ENCODE measurements at places on chromosomes 5 and 9.

GRCh38 chr9:91119679-91120078 lies 242.0 kb downstream of the AUH start:
- DNase-seq: peak; percentile 79

DNA sequence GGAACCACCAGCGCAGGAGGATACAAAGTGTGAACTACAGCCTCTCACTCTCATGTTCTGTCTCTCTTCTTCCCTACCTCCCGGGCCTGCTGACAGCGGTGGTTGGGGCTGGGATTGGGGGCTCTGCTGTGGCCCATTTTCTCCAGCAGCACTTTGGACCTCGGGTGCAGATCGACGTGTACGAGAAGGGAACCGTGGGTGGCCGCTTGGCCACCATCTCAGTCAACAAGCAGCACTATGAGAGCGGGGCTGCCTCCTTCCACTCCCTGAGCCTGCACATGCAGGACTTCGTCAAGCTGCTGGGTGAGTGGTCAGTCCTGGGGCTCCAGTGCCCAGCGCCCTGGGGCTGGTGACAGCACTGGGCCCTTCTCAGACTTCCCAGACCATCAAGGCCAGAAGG lies 4.7 kb downstream of the PCYOX1L start:
- DNase-seq: no peak

DNA sequence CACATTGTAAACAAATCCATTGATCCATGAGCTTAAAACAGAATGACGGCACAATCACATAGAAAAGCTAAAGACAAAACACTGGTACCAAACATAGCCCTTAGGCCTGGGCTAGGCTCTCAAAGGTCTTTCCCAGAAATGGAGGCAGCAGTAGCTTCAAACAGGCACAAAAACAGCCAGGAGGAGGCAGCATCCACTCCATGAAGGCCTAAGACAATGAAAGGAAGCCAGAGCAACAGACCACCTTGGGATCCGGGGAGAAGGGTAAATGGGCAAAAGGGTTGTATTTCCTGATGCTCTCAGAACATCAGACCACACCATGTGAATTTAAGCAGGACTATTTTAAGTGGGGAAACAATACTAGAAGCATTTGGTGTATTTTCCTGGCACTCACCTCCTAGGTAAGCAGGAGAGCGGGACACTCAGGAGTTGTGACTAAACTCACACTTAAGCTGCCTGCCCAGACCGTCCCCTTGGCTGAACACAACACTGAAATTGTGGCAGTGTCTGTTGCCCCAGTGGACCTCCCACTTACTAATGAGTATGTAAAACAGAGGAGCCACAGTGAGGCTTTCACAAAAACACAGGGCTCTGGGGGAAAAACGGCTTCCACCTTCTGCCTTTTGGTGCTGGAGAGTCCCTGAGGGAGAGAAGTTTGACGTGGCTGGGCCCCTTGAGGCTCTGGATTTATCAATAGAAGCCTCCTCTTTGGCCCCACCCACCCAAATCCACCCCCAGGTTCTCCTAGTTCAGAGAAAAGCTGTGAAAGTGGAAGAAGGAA lies 11.9 kb downstream of the GNPDA1 start:
- DNase-seq: no peak

DNA sequence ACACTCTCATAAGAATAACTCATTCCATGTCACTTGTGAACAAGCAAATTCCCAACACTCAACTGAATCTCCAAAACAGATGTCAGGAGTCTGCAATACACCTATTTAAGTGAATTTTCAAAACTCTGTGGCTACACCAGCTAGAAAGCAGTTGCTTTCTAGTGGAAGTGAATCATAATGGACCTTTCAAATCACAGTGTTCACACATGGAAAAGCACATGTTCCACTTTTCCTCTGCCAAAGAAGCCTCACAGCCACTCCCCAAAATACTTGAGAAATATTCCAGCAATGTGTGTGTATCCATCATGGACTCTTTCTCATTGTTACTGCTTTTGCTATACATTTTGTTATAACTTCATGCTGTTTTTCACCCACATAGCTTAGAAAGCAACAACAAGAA lies 17.4 kb downstream of the MARCHF3 start:
- DNase-seq: peak; percentile 53

Measured in fibroblast of skin of left quadriceps (primary cell).